Lung microvascular endothelial cell (primary cell): ENCODE measurements at places on chromosomes 4 and X.

DNA sequence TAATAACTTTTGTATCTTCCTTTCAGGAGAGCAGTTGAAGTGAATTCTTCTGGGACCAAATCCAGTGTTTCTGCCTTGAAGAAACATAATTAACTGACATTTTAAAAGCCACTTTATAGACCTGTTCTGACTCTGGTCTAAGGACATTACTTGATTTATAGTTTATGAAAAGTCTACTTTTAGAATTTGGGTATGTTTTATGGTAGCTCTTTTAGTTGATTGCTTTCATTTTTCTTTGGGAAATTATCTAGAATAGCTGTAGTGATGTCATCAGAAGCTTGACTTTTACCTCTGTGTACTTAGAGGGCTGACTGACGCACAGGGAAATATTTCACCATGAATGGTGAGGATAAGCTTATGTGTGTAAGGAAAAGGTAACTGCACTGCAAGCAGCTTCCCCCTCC, 131.8 kb upstream of the LIMCH1 start:
- no peak for DNase-seq

GRCh38 chr4:153804722-153805121, 15.8 kb upstream of the SFRP2 start:
- DNase-seq, result no peak

DNA sequence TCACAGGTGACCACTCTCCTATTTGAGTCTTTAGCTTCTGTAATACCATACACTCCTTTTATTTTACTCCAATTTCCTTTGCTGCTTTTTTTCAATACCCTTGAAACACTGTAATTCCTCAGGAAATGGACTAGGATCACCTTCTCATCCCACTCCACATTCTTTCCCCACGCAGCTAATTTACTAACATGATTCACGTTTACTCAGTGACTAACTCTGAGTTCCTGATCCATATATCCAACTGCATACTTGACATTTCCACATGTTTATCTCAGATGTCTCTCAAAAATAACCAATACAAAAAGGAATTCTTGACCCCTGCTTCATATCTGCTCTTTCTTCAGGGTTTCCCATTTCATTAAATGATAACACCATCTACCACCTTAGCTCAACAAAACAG, 19.9 kb downstream of the RPS6KA6 start:
- DNase-seq, result no peak

DNA sequence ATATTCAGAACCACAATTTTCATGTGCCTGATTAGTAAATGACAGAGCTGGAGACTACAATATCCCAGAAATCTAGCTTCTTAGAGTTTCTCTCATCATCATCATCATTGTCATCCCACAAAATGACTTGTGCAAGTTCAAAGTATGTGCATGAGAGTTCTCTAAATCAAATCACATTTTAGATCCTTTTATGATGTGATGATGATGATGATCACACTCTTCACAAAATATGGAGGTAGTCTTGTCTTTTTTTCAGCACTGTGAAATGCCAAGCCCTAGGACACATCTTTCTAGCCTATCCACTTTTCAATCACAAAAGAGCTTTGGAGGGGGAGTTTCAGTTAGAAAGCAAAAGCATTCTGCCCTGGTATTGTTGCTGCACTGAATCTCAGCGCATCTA, 7.4 kb downstream of the MBNL3 start:
- DNase-seq, result no peak

- DNase-seq, result no peak
Observed at GRCh38 chr4:114036426-114036825, 57.0 kb upstream of the ARSJ start.
